ENCODE measurements at places on chromosomes 6 and 20.

DNA sequence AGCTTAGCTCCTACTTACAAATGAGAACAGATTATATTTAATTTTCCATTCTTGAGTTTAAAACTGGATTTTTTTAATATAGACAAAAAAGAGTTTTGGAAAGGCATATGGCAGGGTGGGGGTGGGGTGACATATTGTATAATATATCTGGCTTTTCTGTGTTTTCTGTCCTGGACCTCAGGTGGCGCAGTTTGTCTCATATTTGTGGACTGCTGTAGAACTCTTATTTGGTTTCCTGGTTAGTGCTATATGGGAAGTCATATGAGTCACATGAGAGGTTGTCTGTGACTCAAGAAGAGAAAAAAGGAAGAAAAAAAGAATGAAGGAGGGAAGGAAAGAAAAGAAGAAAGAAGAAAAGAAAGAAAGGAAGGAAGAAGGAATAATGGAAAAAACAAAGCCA, 131.8 kb downstream of the CLVS2 start:
- DNase-seq, result no peak

DNA sequence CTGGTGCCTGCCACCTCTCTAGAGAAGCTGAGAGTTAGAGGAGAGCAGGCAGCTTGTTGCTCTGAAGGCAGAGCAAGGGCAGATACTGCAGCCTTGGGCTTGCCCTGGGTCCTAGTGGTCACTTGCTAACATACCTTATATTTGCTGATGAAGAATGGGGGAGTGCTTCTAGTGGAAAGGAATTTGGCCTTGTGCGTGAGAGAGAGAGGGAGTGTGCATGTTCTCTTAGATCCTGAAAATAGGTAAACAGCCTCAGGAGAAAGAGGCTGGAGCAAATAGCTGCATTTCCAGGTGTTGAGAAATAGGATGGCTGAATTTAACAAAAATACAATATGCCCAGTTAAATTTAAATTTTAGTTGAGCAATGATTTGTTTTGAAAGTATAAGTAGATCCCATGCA, 724.5 kb upstream of the FLRT3 start:
- no peak for DNase-seq

DNA sequence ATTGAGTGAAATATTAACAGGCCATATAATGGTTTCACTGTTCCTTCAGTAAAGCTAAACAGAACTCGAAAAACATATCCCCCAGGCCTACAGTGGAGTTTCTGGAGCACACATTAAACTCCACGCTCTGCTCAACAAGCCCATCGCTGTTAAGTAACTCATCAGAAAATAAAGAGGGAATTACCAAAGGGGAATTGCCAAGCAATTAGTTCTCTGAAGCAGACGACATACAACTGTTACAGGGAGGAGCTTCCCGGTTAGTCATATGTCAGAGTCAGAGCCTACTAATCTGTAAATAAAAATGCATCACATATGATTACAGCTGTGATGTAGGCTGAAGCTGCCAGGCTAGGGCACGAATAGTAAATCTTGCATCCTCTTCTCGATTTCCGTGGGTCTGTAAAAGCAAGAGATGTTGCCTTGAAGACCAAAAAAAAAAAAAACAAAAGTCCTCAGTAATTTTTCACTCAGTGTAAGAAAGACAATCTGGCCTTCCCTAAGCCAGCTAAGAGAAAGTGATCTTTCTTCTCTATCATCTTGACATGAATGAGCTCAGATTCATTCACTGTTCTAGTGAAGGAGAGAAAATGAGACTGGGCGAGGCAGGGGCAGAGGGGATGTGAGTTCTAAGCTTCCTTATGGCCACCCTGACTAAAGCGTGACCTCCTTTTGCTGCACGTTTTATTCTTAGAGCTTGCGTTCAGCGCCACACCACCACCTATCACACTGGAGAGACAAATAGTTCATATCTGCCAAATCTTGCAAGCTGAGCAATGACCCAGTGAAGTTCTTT, 13.8 kb downstream of the ATXN1 start:
- no peak for DNase-seq

- no peak for DNase-seq
Measured at GRCh38 chr6:142844065-142844755, 100.8 kb downstream of the HIVEP2 start.

- no peak for DNase-seq
Measured at GRCh38 chr20:10735195-10735949, 61.6 kb upstream of the JAG1 start.

GRCh38 chr6:121959501-121959900, 440.0 kb upstream of the HSF2 start:
- DNase-seq, result no peak

- DNase-seq, result no peak
Measured at GRCh38 chr6:43213431-43213830, 15.8 kb downstream of the DNPH1 start.

DNA sequence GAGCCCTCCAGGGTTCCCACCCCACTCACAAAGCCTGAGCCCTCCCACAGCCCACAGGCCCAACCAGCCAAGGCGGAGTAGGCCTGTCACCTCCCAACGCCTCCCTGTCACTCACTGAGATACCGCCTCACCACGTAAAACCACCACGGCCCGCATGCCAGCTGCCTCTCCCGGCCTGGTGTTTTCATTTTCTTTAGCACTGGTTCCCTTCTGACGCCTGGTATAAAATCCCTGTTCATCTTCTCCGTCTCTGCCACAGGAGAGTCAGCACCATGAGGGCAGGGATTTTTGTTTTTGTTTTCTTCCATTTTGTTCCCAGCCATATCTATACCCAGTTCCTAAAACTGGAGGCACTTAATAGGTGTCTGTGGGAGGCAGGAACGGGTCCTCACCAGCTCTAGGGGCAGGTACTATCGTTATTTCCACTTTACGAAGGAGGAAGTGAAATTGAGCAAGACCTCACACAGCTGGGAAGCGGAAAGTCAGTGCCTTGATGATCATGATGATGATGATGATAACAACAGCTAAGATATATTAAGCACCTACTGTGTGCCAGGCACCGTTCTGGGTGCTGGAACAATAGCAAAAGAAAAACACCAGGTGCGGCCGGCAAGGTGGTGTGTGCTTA, 58.6 kb downstream of the SNAI1 start:
- no peak for DNase-seq

DNA sequence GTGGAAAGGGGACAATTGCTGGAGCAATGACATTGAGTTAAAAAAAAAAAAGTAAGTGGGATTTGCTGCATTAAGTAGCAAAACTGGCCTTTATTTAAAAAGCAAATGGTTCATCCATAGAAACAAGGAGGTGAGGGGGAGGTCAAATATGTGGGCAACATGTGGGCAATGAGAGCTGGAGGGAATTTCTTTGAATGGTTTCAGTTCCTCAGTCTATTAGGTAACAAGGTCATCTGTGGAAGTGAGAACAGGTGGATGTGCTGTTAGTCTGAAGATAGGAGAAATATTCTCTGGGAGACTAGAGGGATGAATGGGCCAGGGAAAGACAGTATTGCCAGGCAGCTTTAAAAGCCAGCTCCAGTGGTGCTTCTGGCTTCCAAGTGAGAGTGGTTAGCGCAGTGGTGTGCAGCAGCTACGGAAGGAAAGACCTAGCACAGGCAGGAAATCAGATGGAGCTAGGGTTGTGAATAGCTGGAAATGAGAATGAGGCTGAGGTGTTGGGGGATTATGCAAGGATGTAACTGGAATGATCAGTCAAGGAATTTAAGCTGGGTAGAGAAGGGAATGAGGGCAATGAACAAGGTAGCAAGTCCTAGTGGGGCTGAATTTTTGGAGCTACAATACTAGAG, 727.6 kb downstream of the PTPRT start:
- DNase-seq, result no peak

DNA sequence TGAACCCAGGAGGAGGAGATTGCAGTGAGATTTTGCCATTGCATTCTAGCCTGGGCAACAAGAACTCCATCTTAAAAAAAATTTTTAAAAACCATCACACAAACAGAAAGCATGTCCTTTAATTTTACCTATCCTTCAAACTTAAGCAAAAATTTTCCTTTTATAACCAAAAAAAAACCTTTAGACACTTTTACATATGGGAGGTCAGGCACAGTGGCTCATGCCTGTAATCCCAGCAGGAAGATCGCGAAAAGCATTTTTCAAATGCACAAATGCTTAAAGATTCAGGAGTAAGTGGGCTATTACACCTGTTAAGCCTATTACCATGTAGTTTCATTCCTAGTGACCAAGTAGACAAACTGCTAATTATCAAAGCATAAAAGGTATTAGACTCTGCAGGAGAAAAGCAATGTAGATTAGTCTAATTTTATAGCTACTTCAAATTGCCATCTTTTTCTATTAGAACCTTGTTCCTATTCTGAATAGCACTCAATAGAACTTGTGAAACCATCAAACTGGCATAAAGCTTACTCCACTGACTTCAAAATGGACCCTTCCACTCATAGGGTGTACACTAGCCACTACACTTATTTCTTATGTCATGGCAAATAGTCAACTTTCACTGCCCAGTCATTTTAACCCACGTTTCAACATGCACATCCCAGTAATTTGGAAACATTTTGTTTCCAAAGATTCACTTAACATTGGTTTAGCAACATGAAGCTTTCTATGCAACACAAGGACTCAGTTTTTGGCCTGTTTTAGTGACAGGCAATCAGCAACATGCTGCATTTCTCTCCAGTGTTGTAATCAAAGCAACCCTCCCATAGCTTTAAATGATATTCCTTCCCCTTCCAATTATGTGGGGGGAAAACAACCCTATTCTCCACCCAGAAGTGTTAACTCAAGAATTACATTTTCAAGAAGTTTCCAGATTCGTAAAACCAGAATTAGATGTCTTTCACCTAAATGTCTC, 4.0 kb downstream of the EEF1A1 start:
- no peak for DNase-seq

- DNase-seq, result no peak
Measured at GRCh38 chr20:61930776-61931475, 134.8 kb downstream of the TAF4 start.

DNA sequence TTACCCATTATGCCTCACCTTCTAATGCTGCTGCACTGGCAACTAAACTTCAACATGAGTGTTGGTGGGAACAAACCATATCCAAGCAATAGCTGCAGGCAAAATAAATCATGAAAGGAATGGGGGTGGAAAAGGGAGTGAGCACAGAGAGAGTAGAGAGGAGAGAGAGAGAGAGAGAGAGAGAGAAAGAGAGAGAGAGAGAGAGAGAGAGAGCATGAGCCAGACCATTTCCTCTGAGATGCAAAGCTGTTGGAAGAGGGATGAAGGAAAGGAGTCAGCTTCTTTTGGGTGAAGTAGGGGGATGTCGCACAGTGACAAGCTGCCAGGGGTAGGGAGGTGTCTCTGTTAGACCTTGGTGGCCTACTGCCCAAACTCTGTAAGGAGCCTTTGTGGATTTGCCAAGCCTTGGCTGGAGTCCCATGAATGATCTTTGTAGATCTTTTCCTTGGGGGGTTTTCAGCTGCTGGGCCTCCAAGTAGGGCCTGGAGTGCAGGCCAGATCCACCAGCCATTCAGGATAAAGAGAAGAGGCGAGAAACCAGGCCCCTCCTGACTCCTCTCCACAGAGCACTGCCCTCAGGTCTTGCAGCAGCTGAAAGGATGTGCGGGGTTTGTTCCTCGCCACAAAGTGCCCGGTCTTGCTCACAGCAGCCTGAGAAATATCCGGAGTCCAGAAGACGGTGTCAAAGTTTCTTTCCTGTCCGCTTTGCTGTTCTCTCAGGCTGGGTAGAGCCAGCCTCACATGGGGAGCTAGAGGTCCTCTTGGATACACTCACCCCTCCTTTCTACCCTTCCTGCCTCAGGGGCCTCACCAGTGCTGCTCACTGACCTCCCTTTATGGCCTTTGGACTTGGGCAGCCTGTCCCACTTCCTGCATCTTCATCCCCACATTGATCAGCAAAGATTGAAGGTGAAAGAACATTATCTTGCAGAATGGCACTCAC, 17.8 kb downstream of the BTBD3 start:
- DNase-seq, result no peak

GRCh38 chr6:31737315-31737990, 1.1 kb upstream of the CLIC1 start:
- no peak for DNase-seq

DNA sequence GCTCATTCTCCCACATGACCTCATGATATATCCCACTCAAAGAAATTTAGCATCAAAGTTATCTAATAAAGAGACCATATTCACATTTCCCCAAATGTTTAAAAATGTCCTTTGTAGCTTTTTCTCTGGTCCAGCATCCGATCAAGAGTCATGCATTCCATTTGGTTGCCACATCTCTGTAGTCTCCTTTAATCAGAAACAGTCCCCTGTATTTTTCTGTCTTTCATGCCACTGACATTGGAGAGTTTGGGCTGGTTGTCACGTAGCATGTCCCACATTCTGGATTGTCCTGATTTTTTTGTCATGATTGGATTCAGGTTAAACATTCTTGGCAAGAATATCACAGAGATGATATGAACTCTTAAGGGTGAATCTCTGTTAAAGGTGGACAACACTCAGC, 55.7 kb downstream of the SNX5 start:
- DNase-seq, result no peak

GRCh38 chr6:110655821-110656220, 159.4 kb downstream of the CDK19 start:
- DNase-seq, result no peak

- no peak for DNase-seq
Measured at GRCh38 chr20:9572670-9573069, 58.3 kb downstream of the LAMP5 start.

DNA sequence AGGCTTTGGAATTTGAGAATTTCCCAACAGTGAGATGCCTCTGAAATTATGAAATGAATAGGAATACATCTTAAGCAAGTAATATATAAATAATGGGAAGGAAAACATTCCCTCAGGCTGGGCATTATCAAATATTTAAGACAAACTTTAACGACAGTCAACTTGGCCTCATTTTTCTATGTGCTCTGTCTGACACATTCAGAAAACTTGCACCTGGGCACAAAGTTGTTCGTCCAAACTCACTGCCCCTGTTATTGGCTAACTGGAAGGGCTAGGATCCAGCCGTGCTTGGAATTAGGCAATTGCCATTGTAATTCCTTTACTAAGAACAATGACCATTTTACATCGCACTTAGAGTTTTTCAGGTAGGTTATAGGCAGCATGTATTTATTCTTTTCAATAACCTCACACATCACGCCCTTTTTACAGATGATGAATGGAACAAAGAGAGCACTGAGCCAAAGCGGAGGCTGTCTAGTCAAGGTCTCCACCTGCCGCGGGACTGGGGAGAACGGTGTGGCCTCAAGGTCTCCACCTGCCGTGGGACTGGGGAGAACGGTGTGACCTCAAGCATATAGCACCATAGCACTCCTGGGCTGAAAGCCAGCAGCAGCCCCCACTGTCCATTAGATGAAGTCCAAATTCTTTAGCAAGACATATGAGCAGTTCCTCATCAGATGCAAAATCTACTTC, 40.7 kb upstream of the FOXQ1 start:
- no peak for DNase-seq

GRCh38 chr20:16030253-16030652, 543.0 kb downstream of the KIF16B start:
- DNase-seq, result no peak

DNA sequence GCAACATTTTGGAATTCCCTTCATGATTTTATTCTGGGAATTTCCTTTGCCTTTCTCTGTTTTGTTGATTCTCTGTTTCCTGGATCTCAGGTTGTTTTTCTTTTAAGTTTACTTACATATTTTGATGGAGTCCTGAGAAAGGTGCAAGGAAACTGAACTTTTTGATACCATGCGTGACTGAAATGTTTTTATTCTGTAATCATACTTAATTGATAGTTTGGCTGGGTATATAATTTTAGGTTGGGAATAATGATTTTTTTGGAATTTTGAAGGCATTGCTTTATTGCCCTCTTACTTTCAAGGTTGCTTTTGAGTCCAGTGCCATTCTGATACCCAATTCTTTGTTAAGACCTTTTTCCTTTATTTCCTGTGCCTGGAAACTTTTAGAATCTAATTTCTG, 45.2 kb downstream of the LRRC1 start:
- no peak for DNase-seq
